ENCODE measurements at places on chromosomes 7 and 10. TPM values are rescaled to one million over a fixed set of nuclear protein-coding genes. Genes with fewer than 3 reads are reported as not detected.

GRCh38 chr10:118969014-118969413 is 60.5 kb upstream of the NANOS1 start:
- DNase-seq = no peak

DNA sequence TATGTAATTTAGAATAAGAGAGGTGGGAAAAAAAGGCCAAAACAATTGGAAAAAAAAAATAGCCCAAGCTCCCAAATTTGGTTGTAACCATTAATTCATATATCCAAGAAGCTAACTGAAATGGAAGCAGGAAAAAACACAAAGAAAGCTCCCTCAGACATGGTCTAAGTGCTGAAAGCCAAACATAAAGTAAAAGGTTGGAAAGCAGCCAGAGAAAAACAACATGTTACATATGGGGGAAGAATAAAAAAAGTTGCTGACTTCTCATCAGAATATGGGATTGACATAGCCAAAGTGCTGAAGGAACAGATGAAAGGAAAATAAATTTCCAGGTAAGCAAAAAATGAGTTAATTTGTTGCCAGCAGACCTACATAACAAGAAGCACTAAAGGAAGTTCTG is 40.3 kb downstream of the PDZD8 start:
- no peak for DNase-seq

- no peak for DNase-seq
These were observed 14.2 kb upstream of the SLC18A3 start for GRCh38 chr10:49595713-49596492.

DNA sequence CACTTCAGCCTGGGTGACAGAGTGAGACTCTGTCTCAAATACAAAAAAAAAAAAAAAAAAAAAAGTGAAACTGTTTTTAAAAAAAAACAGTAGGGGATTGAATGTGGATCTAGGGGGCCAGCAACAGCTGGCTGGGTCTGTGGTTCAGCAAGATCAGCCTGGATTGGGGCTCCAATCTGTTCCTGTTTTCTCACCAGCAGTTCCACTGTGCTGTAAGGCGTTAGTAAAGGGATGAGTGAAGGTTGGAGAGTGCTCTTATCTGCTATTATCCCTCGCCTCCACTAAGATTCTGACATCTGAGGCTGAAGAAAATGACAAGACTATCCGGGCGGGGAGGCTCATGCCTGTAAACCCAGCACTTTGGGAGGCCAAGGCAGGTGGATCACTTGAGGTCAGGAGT is 41.6 kb upstream of the GTF2IRD1 start:
- DNase-seq = no peak

DNA sequence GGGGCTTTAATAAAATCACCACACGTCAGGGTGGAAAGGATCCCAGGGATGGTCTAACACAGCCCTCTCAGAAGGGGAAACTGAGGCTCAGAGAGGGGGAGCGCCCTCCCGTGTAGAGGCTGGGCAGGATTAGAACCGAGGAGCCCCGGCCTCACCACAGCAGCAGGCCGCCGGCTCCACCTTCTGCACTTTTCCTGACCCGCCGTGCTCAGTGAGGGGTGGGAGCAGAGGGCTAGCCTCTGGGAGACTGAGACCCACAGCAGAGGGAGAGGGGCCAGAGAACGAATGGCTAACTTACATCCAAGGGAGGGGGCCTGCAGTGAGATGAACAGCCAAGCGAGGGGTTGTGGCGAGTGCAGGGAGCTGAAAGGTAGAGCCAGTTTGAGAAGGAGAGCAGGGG is 79.5 kb downstream of the COL13A1 start:
- DNase-seq = no peak

DNA sequence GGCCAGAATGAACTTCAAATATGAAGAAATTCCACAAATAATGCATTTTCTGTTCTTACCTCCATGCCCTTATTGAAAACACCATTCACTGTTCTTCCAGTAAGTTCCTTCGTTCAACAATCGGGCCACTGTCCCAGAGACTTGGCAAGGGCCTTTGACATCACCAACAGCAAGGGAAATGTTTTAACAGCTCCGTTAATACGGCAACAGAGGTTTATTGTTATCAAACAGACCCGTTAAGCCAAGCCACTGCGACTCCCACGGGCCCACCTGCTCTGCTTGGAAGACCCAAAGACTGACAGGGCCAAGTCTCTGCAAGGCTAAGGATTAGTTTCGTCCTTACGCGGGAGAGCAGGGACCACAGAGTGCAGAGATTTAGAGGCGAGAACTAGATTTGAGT is 43.4 kb upstream of the LYZL1 start:
- DNase-seq = no peak

GRCh38 chr10:99610221-99610620 is 10.0 kb downstream of the SLC25A28 start:
- no peak for DNase-seq

- DNase-seq = peak; percentile 86
These were observed at the start of gene HSPB1 for GRCh38 chr7:76302347-76303201. TSS of gene HSPB1 (plus strand) at chr7:76302673. CDS start at chr7:76302713, 40 bp downstream.

DNA sequence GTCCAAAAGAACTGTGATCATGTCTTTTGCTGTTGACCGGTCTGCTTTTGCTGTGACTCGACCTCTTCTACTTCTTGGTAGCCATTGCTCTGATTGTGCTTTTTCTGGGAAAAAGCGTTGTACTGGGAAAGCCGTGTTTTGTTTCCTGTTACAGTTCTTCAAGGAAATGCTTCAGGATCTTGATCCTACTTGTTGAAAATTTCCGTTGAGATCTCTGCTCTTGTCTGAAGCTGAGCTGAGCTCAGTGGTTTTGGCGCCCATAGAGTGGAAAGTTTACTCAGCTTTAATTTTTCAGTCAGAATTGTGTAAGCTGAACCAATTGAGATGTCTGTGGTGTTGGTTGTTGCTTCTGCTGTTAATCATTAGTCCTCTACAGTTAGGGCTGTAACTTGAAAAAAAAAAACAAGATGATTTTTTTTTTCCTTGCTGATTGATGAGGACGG is 302.2 kb downstream of the CCDC3 start:
- DNase-seq = no peak

DNA sequence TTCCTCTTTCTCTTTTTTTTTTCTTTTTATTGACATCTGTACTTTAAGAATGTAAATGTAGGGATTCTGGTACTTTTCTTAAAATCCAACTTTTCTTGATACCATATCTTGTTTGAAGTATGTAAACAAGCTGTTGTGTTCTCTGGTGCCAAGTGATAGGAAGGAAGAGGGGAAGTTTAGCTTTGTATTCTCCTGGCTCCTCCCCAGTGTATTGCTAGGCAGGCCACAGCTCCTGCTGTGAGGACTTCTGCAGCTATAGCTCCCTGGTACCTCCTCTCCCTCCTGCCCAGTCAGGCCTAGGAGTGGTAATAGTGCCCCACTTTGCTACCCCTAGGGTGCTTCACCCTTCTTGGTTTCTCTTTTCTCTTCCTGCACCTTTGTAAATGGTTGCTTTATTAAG is 45.3 kb upstream of the SP8 start:
- DNase-seq = no peak

GRCh38 chr10:33556620-33557019 is 222.2 kb upstream of the NRP1 start:
- DNase-seq = no peak

GRCh38 chr10:48799341-48800006 is 114.8 kb downstream of the WDFY4 start:
- no peak for DNase-seq

GRCh38 chr10:118581340-118581739 is 14.1 kb downstream of the PRLHR start:
- DNase-seq = no peak

DNA sequence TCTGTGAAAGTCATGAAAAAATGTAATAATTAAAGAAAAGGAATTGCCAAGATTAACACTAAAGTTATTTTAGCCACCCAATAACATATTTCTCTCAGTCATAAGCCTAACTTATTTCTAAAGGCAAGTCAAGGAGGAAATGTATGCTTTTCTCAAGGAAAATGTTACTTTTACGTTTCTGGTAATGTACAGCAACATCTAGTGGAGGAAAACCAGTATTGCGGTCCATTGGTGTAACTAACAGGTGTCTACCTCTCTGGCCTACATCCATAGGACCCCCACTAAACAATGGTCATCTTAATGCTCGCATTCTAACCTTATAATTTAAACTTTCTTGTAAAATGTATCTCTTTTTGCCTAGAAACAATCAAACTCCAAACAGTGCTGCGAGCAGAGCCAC is 437.5 kb downstream of the KIF20B start:
- DNase-seq = no peak

GRCh38 chr7:19491821-19492452 is 216.9 kb downstream of the POLR1F start:
- peak; percentile 49 for DNase-seq

DNA sequence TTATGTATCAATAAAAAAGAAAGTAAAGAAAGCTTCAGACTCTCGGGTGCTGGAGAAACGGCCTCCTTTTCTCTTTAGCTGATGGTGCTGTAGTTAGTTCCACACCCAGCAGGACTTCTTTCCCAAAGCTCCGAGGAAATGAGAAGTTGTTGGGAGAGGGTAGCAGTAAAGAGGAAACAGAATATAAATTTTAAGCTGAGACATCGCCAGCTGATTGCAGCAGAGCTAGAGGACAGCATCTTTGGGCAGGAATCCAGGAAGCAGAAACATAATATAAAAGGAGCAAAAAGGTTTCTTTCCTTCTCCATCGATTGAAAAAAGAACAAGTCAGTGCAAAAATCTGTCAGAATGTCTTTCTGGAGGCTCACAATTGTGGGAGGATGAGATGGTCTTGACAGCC is 616.9 kb upstream of the FOXK1 start:
- DNase-seq = no peak

DNA sequence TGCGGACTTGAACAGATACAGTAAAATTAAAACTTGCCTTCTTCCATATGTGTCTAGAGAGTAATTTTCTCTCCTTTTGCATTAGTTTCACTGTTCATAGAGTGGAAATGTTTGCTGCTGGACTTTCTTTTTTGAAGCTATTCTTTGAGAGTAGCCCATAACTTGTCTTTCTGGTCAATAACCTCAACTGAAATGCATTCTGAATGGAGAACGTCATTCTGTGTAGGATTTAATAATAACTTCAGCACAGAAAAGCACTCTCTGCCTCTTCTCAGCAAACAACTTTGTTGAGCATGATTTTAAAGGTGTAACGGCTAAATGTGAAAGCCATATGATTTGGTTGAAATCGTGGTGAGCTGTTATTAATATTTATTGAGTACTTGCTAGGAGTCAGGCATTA is 111.8 kb downstream of the CUX1 start:
- DNase-seq = no peak

DNA sequence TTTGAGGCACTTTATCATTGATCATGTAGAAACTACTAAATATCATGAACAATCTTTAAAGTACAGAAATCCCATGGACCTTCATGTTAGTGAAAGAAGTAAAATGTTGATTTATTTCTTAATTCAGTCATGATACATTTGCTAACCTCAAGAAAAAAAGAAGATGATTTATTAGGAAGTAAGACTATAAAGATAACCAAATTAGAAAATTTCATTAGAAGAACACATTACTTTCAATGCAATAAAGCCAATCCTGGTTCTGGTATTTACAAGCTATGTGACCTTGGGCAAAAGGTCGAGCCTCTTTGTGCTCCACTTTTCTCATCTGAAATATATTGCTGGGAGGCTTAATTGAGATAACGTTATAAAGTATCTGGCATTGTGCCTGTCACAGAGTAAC is 365.0 kb downstream of the KIF20B start:
- no peak for DNase-seq

CCDC172 gene
- not detected for total RNA-seq

SMNDC1 gene
- total RNA-seq = 37.2 TPM

CTAGE8 gene
- not detected for total RNA-seq

WNT8B gene
- not detected for total RNA-seq

CNNM1 gene
- total RNA-seq = 5.1 TPM

ADRB1 gene
- not detected for total RNA-seq

ZNF485 gene
- 2.7 TPM for total RNA-seq

CPVL gene
- total RNA-seq = not detected

ACTL6B gene
- not detected for total RNA-seq
